Activated CD8-positive, alpha-beta T cell treated with anti-CD3 and anti-CD28 coated beads for 36 hours (primary cell): ENCODE measurements at places on chromosomes 6 and 20. TPM values are rescaled to one million over a fixed set of nuclear protein-coding genes. Genes with fewer than 3 reads are reported as not detected.

- DNase-seq = no peak
Measured at GRCh38 chr20:17320456-17320855, 93.6 kb downstream of the PCSK2 start.

GRCh38 chr6:106739387-106739786, 110.0 kb downstream of the QRSL1 start:
- no peak for DNase-seq

DNA sequence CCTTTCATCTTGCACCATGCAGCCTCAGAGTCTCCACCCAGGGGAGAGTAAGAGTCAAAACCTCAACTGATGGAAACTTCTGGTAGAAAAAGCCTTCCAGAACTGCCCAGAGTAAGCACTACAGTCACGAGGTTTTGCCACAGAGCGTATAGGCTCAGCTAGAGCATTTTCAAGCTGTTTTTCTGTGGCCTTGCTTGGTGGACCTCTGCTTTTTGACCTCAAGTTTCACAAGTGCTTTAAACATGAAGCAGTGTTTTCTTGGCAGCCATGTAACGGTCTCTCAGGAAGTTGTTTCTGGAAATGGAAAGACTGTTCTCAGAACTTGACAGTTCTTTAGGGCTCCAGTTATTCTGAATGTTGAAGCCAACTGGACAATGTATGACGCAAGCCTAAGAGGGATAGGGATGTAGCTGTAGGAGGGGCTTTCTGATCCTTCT, 146.5 kb downstream of the ZDHHC14 start:
- DNase-seq = peak; percentile 57

DNA sequence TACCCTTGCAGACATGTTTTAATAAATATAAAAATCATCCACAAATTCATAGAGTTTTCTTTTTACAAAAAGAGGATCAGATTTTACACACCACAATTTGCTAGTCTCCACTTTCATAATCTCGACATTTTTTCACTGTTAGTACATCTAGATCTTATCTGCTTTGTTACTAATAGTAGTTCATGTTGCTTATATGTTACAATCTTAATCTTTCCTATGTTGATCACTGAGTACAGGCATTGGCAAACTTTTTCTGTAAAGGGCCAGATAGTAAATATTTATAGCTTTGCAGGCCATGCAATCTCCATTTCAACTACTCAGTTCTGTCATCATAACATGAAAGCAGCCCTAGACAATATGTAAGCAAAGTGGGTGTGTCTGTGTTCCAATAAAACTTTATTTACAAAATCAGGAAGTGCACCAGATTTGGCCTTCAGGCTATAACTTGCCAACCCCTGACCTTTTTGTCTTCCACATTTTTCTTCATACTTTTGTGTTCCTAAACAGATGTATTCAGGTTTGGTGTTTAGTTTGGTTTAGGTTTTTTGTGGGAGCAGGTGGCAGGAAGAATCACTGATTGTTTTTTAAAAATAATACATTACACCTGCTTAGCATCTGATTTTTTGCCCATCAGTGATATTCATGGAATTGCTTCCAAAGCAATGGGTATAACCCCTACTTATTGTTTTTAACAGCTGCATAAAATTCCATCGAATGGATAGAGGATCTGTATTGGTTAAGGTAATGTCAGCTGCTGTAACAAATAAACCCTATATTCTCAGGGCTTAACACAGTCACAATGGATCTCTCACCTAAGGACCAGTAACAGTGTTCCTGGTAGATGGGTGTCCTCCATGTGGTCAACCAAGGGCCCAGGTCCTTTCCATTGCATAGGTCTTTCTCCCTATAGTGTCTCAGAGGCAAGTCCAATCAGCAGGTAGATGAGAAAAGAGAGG, 61.2 kb downstream of the EYA2 start:
- DNase-seq = no peak

GRCh38 chr6:136604928-136605510, 54.8 kb upstream of the MAP7 start:
- no peak for DNase-seq

- no peak for DNase-seq
Measured at GRCh38 chr20:17796091-17796563, 96.4 kb downstream of the BANF2 start.

DNA sequence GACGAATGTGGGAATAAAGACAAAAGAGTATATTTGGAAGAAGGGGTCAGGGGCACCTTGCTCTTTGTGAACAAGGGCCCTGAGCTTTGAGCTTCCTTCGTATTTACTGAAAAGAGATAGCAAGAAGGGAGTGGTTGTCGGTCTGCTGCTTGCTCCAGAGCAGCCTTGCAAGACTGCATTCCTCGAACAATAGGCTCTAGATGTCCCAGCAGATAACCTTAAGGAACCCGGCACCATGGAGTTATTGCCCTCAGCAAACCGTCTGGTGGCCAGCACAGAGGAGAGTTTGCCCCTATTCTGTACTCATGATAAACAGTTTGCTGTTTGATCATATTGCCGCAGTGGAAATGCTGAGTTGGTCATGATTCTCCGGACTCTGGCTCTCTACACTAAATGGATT, 22.7 kb downstream of the HLA-DRB1 start:
- no peak for DNase-seq

DNA sequence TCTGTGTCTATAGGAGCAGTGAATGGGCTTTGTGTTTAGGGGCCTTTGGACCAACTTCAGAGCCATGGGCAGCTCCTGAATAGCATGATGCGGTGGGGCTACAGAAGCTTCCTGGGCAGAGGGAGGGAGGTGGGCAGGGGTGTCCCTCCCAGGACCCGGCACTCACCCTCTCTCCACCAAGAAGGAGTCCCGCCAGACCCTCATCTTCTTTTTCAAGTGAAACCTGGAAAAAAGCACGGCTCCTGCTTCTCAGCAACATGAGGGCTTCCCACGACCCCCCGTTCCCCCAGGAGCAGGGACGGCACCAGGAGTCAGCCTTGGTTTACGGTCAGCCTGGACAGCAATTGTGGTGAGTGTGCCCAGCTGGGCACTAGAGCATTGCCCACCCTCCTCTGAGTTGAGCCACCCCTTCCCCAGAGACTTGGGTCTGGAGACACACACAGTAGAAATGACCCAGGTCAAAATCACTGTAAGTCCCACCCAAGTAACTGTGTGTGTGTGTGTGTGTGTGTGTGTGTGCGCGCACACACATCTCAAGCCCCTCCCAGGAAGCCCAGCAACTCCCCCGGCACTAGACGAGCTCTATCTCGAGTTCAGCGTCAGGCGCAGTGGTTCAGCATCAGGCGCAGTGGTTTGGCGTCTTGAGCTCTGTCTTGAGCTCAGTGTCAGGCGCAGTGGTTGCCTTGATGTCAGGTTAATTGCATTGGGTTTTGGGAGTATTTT, 108.2 kb downstream of the SULF2 start:
- DNase-seq = peak; percentile 11

DNA sequence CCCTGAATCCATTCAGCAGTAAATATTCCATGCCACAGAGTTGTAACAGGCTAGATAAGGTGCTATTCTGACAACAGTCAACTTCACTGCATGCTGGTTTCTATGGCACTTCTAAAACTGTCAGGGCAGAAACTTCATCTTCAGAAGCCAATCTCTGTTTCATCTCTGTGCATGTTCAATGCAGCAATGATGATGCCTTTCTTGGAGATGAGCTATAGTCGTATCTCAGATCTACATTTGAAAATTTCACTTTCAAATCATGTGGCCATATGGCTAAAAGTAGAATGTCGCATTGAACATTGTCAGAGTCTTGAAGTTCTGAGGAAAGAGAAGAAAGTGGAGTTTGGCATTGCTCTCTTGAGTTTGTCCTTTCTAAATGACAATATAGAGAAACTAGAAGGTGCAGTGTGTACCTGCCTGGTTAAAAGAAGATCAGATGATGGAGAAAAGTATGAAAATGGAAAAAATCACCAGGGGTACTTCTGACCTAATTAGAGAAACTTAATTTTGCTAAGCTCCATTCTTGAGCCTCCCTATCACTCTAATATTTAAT, 49.0 kb upstream of the VSTM2L start:
- no peak for DNase-seq

GRCh38 chr6:10720265-10720959, 2.5 kb upstream of the TMEM14C start:
- DNase-seq = peak; percentile 60

DDX27 gene
- 45.9 TPM for total RNA-seq

RNF144B gene
- 1.8 TPM for total RNA-seq

CTCFL gene
- total RNA-seq = not detected
